ENCODE measurements at places on chromosomes 2 and 18. TPM values are rescaled to one million over a fixed set of nuclear protein-coding genes. Genes with fewer than 3 reads are reported as not detected.

Gene NAPG
- 23.5 TPM for total RNA-seq

- DNase-seq = no peak
Measured at GRCh38 chr2:47198985-47199451, 43.9 kb upstream of the STPG4 start.

DNA sequence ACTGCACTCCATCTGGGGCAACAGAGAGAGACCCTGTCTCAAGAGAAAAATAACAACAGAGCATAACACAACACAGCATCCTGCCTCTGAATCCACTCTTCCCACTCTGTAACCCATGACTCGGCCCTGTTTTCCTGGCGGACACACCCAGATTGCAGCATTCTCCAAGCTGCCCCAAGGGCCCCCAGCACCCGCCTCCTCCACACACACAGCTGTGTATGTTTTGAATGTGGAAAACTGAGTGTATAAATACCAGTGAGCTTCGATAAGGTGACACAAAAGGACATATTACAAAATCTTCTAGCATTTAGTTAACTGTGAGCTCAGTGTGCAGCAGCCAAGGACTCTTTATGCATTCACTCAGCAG, 13.0 kb downstream of the IMPA2 start:
- no peak for DNase-seq

- DNase-seq = no peak
Measured at GRCh38 chr18:76137216-76137615, 357.8 kb downstream of the ZNF516 start.

Gene MRO
- 0.67 TPM for total RNA-seq

DNA sequence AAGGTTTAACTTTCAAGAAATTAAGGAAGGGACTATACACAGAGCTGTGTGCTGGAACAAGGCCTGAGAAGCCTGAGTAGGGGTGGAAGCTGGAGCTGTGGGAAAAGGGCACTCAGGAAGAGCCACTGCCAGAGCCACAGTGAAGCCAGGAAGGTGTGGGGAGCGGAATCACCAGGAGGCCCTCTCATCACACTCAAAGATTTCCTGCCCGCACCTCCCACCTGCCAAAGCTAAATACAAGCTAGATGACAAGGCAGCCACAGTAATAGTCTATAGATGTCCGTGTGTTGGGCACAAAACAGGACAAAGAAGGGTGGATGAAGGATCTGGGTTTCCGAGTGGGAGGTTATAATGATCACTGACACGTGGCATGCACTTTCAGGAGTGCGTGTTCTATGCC, 126.0 kb downstream of the ZNF532 start:
- DNase-seq = no peak
